ENCODE measurements at places on chromosomes 1 and 21.

DNA sequence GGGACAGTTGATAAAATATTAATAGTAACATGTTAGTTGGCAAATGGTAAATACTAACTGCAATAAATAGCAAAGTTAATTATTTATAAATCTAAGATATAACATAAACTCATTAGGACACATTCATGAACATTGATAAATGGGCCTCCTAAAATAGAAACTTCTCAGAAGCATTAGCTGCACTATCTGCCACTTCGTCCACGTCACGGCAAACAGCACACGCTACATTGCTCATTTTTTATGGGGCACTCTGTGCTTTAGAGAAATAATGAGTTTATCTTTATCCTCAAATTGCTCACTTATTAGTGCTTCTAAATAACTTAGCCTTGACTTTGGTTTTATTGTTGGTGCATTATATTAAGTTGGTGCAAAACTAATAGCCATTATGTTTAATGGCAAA lies 16.3 kb upstream of the HPCAL4 start:
- no peak for DNase-seq

DNA sequence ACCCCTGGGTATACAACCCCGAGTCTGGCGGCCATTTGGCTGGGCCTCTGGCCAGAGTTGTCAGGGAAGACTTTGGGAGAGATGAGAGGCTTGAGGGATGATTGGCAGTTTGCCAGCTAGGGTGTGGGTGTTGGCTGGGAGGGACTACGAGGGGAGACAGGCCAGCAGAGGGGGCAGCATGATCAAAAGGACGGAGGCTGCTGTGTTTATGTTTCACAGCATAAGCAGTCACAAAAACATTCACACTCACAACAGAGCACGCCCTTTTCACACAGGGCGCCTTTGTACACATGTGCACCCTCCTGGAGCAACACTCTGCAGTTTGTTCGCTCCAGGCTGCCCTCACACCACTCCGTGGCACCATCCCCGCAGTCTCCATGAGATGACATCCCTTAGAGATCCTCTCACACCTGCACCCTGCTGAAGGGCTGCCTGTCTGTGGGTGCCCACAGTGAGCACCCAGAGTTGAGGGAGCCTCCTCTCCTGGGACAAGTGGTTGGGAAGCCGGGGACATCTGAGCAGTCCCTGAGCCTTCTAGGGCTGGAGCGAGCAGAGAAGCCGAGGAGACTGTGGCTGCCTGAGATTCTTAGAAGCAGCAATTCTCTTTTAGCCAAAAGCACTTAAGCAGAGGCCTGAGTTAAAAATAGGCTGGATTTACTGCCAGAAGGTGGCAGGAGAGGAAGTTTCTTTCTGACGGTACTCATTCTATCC lies 15.4 kb downstream of the EFNA3 start:
- DNase-seq: peak; percentile 81

- DNase-seq: peak; percentile 75
These were observed 7.2 kb upstream of the SLX9 start for GRCh38 chr21:44932408-44933181.

DNA sequence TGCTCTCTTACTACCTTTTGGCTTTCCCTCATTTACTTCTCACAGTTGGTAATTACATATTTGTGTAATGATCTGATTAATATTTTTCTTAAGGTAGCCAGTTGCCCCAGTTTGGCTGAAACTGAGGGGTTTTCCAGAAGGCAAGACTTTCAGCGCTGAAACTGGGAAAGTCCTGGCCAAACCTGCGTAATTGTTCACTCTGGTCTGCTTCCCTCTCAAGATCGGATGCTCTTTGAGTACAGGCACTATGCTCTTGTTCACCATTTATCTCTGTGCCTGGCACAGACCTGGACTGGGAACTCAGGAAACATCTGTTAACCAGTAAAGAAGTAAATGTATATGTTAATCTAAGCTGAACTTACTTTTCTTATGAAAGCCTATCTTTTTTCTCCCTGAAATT lies 209.6 kb upstream of the HOOK1 start:
- DNase-seq: no peak

DNA sequence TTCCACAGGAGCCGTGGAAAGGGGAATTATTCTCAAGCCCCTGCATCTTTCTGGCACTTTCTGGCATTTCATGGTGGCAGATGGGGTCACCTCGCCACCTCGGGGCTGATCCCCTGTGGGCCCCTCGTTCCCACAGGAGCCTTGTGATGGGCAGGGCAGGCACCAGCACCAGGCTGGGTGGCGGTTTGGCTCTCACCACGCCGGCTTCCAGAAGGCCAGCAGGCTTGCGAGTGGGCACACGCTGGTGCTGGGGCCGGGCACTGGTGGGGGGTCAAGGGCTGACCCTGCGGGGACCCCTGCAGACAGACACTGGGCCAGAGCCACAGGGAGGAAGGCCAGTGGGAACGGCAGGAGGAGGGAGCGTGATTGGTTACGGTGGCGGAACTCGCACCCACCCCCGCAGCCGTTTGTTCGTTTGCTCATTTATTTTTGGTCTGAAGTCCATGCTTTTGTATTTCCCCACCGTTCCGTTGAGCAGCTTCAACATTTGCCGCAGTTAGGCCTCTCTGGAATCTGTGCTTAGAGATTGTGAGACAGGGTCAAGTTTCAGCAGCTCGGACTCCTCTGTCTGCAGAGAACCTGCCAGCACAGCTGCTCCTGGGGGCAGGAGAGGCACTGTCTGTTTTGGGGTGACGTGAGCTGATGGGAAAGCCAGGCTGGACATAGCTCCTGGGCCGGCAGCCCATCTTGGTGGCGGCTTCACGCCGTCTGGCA lies 5.3 kb downstream of the COL18A1 start:
- DNase-seq: peak; percentile 43

GRCh38 chr1:226643177-226643576 lies 94.6 kb downstream of the STUM start:
- DNase-seq: peak; percentile 51

DNA sequence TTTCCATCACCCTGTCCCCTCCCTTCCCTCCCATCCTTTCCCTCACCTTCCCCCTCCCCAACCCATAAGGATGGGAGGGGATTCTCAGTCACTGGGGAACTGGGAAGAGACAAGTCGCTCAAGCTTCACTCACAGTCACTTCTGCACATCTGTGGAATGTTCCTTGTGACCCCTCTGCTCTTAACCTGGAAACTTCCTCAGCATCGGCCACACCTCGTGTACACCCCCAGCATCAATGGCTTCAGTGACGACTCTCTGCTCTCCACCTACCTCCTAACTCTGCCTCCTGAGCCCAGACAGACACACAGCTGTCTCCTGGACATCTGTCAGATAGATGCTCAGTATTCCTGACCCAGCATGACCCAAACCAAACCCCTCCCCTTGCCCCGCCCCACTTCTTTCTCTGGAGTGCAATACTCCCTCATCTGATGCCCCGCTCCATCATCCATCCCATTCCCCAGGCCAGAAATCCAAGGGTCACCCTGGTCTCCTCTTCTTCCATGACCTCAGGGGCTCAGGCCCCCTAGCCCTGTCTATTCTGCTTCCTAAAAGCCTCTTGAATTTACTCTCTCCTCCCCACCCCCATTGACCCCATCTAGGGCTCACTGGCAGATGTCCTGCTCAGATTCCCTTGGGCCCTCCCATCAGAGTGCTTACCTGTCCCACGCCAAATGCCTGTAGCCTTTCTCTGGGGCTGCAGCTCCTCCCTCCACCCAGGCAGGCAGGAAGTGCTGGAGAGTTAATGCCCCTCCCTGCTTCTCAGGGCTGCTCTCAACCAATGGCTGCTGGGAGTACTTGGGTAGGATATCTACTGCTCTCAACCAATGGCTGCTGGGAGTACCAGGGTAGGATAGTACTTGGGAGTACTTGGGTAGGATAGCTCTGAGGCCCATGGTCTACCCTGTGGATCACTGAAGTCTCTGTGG lies 83.1 kb upstream of the CSF3R start:
- DNase-seq: no peak

- DNase-seq: peak; percentile 80
These were observed 1.2 kb downstream of the PABPC4 start for GRCh38 chr1:39575191-39576015.

DNA sequence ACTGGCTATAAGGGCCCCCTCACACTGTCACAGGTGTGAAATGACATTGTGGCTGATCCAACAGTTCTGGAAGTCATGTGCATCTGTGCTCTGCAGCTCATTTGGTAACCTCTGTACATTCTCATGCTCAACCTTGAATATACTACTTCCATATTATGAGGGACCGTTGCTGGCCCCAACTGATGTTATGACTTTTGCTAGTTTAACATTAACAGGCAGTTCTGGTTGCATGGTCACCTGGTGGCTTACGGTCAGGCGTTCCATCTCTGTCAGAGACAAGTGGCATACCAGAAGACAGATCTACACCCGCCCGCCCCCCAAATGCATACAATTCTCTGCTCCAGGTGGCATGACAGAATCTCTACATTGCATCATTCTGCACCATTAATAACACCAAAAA lies 6.0 kb upstream of the DIP2A start:
- DNase-seq: no peak

DNA sequence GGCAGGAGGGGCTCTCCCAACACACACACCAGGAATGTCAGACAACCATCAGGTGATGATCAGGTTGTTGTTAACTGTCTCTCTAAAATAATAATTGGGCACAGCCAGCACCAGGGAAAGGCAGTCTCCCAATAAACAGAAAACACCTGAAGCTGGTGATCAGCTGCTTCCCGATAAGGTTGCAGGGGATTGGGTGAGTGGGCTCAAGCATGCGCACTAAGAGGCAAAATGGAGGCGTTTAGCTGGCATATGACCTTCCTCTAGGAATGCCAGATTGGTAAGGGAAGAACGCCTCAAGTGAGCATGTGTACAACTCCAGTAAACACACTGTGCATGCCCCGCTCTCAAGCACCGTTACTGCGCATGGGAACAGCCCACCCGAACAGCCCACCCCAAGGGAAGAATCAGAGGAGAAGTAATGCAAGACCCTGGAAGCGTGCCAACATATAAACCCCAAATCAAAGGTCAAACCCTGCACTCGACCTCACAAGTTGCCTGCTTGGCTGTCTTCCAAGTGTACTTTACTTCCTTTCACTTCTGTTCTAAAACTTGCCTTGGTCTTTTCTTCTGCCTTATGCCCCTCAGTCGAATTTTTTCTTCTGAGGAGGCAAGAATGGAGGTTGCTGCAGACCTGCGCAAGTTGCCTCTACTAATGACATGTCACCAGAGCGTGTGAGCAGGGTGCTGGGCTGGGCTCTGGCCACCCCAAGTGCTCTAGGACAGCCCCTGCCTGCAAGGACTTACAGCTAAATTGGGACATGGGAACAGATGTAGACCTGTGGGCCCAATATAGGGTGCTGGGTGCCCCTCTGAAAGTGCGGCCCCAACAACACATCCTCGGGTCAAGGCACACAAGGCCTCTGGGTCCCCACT lies 200.8 kb downstream of the RHOU start:
- no peak for DNase-seq

DNA sequence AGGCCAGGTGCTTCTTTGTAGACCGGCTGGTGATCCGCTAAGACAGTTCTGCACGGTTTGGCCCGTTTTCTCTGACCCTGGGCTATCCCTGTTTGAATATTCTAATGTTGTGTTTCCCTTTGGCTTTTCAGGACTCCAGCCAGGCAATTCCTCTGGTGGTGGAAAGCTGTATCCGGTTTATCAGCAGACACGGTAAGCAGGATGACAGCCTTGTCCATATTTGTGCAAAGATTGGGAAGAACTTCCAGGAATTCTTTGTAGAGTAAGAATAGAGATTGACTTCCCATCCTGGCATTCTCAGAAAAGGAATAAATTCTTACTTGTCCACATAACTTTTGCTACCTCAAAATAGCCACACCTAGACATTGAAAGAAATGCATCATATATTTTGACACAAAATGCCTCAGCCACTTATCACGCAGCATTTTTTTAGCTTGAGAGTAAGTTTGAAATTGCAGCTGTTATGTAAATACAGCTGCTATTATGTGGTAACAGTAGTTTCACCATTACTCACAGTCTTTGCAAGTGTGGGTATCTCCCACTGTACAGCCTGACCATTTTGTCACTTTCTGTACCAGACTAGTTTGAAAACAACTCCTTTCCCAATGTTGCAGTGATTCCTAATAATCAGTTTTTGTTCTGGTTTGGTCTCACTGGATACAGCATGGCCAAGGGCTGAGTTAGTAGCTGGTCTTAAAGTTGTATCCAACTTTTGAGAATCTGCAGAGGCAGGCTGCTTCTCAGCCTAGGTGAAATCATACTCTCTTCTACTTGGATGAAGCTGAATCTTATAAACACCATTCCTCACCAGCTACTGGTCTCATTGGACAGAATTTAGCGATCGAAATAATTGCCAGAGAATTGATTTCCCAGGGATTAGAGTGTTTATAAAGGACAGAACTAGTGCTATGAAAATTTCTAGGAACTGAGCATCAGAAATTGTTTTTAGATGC lies 40.0 kb upstream of the IKBKE start:
- no peak for DNase-seq

DNA sequence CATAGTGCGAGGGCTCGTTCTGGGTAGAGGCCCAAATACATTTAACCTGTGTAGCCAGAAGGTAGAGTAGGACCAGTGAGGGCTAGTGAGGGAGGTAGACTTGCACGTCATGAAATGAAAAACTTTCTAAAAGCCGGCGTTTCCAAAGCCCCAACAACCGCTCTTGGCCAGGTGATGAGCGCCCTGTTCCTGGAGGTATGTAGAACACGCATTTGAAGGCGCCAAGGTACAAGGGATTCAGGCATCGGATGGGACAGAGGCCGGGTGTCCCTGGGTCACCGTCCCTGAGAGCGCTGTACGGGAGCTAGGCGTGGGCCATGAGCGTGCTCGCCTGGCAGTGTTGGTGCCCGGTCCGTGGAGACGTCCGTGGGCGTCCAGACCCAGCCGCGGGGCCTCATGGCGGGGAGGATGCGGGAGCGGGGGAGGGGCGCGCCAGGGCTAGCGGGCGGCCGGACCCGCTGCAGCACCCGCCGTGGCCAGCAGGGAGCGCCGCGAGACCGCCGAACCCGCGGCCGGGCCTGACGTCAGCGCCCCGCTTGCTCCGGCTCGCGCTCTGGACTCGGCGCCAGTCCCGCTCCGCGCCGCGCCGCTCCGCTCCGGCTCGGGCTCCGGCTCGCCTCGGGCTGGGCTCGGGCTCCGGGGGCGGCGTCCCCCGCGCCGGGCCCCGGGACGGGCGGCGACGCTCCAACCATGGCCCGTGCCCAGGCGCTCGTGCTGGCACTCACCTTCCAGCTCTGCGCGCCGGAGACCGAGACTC lies at the start of gene PTPRU:
PTPRU (plus strand) TSS at position 568 of the 757 bp plus-strand sequence; CDS start at position 691, 123 bp downstream.
- DNase-seq: peak; percentile 78

DNA sequence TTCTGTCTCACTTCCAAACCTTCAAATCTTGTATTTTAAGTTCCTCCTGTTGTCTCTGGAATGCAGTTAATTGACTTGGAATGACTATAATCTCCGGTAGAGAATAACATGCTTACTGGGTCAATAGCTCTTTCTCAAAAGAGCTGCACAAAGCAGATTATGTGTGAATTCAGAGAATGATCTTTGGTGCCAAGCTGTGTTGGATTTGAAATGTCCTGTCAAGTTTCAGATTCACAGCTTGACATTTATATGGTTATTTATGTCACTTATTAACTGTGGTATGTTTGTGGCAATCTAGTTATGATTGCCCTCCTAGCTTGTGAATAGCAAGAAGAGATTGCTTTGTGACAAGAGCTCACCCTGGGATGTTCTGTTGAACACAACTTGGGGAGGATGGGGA lies 128.3 kb upstream of the KCNE2 start:
- DNase-seq: no peak

GRCh38 chr1:246001142-246001836 lies 505.8 kb downstream of the SMYD3 start:
- no peak for DNase-seq

Data from right cardiac atrium (tissue), 5 donors.